ENCODE measurements at places on chromosomes 2 and 18. TPM values are rescaled to one million over a fixed set of nuclear protein-coding genes. Genes with fewer than 3 reads are reported as not detected.

The DSG1 gene
- not detected for polyA plus RNA-seq

DNA sequence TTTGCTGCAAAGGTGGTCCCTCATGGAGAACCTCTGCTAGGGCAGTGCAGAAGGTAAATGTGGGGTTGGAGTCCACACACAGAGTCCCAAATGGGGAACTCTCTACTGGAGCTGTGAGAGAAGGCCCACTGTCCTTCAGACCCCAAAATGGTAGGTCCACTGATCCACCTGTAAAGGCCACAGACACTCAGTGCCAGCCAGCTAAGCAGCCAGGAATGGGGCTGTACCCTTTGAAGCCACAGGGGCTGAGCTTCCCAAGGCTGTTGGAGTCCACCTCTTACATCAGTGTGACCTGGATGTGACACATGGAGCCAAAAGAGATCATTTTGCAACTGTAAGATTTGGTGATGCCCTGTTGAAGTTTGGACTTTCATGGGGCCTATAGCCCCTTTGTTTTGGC, 252.4 kb upstream of the GULP1 start:
- no peak for DNase-seq

DNA sequence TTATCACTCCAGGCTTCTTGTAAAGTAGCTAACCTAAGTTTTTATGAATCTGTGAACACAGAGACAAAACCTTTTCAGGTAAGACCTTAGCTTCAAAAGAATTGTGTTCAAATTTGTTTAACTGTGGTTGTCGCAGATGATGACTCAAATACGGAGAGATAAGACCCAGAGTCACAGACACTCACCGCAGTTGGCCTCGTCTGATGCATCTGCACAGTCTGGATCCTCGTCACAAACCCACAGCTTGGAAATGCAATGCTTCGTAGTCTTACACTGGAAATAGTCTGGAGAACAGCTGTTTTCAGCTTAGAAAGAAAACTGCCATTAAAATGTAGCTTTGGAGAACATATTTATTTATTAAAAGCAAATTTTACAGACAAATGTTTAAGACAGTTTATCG, 1662.1 kb upstream of the NXPH2 start:
- peak; percentile 13 for DNase-seq

The CXCR1 gene
- not detected for polyA plus RNA-seq

DNA sequence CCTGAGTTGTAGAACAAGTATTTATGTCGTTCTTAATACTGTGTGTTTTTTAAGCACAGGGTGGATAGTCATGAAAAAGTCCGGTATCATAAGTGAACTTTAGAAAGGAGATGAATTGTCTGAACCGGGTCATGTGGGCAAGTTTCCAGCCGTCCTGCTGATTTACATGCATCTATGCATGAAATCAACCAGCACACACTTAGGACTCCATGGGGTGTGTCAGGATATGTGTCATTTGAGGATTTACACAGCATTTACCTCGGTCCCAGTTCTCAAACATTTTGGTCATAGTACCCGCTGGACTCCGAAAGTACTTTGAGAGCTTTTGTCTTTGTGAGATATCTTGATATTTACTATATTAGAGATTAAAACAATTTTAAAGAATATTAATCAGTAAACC, 47.5 kb upstream of the TWSG1 start:
- no peak for DNase-seq

DNA sequence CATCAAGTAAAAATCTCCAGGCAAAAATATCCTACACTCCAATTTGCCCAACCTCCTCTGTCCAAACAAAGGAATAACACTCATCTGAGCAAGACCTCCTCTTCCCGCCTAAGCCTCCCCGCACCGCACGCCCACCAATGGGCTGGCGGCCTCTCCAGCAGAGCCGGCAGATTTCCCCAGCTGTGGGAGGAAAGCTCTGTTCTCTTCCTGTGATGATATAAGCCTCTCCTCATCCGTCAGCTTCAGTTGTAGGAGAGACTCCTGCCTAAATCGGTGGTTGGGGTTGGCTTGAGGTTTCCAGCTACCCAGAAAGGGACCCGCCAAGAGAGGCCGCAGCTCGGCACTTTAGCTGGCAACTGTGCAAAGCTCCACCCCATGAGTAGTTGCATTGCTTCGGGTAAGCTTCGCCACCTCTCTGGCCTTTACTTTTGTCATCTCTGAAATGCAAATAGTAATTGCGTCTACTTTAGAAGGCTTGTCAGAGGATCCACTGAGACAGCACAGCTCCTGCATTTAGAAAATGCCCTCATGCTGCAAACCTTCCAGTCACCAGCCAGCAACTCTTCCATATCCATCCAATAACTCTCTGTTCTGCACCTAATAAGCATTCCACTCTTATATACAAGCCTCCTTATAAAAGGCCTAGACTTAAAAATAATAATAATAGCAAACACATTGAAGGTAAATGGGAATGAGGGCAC, 146.4 kb downstream of the MYT1L start:
- no peak for DNase-seq

DNA sequence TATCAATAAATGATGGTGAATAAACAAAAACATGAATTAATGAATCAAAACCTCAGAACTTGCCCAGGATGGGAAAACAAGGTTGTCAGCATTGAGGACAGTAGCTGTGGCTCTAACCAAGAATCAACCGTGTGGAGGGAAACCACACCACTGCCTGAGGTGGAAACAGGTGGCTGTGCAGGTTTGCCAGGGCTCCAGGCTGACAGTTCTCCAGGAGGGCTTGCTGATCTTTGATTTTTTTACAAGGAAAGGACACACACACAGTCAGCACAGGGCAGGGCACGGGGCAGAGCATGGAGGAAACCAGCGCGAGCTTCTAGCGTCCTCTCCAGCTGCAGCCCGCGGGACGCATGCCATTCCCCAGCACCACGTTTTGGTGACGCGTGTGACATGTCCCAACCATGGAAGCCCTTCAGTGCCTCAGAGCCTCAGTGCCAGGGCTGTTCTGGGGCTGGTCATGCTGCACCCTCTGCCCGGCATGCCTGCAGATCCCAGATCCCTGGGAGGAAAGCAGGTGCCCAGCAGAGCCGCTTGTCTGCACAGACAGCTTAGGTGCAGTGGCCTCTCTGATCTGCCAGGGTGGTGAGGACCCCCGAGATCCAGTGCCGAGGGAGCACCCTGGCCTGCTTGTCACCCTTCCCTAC, 15.8 kb upstream of the AGXT start:
- DNase-seq: no peak

The MYCN gene
- polyA plus RNA-seq: 5.5 TPM

The TCF7L1 gene
- polyA plus RNA-seq: 34.6 TPM

DNA sequence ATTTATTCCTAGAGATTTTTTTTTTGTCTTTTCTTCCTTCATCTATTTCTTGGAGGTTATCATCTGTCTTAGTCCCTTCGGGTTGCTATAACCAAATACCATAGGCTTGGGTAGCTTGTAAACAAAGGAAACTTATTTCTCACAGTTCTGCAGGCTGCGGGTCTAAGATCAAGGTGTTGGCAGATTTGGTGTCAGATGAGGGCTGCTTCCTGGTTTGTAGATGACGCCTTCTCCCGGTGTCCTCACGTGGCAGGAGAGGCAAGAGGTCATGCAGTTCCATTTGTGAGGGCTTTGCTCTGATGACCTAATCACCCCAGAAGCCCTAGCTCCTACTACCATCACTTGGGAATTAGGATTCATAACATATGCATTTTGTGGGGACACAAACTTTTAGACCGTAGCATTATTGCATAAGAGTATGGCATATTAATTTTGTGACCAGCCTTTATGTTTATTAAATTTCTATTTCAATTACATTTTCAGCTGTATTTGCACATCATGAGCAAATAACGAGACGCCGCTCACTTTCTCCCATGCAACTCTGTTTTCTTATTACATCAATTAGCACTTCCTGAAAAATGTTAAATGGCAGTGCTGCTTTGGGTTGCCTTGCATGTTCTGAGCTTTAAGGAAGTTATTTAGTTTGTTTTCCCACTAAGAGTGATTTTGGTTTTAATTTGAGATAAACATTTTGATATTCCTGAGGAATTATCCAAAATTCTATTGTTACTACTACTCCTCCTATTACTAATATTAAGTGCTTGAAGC, 246.4 kb upstream of the HDAC4 start:
- no peak for DNase-seq

The BCL2 gene
- 13.1 TPM for polyA plus RNA-seq

DNA sequence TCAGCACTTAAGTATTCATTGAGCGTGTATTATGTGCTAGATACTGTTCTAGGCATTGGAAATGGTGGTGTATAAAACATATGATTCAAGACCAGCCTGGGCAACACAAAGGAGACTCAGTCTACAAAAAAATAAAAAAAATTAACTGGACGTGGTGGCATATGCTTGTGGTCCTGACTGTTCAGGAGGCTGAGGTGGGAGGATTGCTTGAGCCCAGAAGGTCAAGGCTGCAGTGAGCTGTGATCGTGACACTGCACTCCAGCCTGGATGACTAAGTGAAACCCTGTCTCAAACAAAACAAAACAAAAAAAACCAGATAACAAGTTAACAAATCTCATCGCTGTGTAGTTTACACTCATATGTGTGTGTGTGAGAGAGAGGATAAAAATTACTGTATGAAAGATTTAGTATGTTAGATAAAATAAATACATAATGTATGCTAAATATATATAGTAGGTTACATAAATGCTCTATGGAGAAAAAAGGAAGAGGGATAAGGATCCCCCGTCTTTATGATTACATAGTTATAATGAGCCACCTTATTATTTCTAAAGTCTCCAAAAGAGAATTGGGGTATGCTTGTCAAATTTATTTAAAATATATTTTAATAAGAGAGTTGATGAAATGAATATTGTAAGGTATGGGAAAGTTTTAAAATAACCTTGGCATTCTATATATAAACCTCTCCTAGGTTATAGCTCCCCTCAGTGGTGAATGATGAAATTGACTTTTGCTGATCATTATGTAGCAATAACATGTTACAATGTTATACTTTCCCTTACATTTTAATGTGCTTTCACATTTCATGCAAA, 69.2 kb downstream of the EHBP1 start:
- DNase-seq: peak; percentile 25

The MERTK gene
- polyA plus RNA-seq: 4.0 TPM

DNA sequence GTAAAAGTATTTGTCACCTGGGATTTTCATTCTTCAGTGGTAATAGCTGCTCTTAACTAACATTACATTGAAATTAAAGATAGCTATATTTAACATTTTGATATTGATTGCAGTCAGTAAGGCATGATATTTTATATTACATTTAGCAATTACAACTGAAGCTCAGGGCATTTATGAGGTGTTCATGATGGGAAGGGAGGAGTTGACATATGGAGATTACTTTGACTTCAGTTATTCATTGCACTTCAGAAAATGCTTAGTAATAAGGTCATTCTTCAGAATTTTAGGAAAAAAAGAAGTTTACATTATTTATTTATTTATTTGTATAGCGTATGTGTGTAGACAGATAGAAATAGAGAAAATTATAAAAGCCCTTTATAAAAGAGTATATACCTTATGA, 352.0 kb downstream of the GALNT13 start:
- DNase-seq: no peak

DNA sequence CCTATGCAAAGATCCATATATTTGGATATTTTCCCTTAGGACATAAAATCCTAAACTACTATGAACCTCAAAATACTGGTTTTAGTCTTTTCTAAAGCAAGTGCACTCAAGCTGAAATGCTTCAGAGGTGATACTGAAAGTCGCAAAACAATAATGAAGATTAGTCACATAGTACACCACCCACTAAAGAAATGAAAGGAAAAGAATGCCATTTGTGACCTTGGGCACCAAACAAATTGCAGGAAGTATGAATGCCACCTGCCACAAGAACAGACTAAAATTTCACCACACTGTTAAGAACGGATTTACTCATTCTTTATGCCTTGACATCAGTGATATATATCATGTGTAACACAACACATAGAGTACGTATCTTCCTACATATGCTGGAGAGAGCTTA, 161.5 kb downstream of the ZNF521 start:
- DNase-seq: no peak

The CFC1 gene
- polyA plus RNA-seq: not detected

The IMPA2 gene
- polyA plus RNA-seq: 20.9 TPM

The ST6GAL2 gene
- polyA plus RNA-seq: 2.5 TPM

The TUBA4B gene
- 0.20 TPM for polyA plus RNA-seq

DNA sequence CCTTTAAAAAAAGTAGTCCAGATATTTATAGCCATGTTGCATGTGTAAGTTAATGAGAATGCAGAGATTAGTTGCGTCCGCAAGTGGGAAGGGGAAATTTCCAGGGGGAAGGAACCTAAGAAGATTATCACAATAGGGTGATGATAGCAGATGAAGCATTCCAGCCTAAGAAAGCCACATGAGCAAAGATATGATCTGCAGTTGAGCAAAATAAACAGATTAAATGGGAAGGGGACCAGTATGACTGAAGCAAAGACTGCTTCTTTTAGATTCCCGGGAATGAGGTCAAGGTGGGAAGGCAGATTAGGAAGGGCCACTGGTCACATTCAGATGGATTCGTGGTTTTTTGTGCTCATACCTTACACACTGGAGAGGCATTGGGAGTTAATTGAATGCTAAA, 154.6 kb upstream of the CDH2 start:
- DNase-seq: no peak

The COA5 gene
- polyA plus RNA-seq: 42.7 TPM

GRCh38 chr2:217942731-217943335, 60.0 kb downstream of the TNS1 start:
- no peak for DNase-seq

DNA sequence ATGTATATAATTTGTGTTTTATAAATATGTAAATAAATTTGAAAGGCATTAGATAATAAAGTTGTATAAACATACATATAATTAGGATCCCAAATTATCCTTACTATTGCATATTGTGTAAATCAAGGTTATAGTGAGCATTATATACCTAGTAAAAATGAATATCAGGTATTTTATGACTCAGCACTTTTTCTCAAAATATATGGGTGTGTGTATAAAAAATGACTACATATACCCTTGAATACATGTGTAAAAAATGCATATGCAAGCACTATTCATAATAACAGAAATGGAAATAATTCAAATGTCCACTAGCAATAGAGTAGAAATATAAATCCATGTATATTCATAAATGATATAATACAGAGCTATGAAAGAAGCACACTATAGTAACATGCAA, 870.9 kb upstream of the CNTNAP5 start:
- no peak for DNase-seq

DNA sequence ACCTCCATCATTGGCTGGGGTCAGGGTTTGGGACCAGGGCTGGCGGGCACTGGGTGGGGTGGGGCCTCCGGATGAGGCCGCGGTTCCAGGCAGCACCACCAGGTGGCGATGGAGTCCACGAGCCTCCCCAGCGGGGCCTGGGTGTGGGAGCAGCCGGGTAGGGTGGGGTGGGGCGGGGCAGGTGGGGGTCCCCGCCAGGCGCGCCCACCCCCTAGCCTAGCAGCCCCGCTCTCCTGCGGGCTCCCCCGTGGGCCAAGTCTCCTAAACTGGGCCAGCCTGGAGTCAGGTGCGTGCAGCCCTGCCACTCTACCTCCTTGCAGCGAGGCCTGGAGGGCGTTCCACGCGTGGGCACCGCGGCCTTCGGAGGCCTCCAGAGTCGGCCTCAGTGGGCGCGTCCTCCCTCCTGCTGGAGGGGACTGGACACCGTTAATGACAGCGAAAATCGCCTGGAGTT, 187.5 kb downstream of the TWIST2 start:
- DNase-seq: no peak
